GM23248 (cell line): ENCODE measurements at places on chromosomes 11 and 22. TPM values are rescaled to one million over a fixed set of nuclear protein-coding genes. Genes with fewer than 3 reads are reported as not detected.

The TPBGL gene
- not detected in 2 replicates for total RNA-seq

The DTX4 gene
- 0.22 and 0.38 TPM in 2 replicates for total RNA-seq

The OR10S1 gene
- not detected in 2 replicates for total RNA-seq

The CSRP3 gene
- total RNA-seq, result not detected in 2 replicates

The USP2 gene
- not detected in 2 replicates for total RNA-seq

The APOL3 gene
- 5.5 and 6.2 TPM in 2 replicates for total RNA-seq

The RAB3IL1 gene
- total RNA-seq, result 6.6 and 7.5 TPM in 2 replicates

The CRYBB1 gene
- total RNA-seq, result not detected in 2 replicates

The ACR gene
- not detected in 2 replicates for total RNA-seq

The ABCG4 gene
- not detected in 2 replicates for total RNA-seq

The OR8D4 gene
- total RNA-seq, result not detected in 2 replicates

The BACE1 gene
- total RNA-seq, result 40.5 and 45.8 TPM in 2 replicates

The NXPE4 gene
- total RNA-seq, result not detected in 2 replicates

The POU2F3 gene
- not detected in 2 replicates for total RNA-seq
